Chondrocyte (in vitro differentiated cells): ENCODE measurements at places on chromosomes 3 and 15.

GRCh38 chr3:69761896-69762767, 22.9 kb downstream of the MITF start:
- peaks cover 41% of the 10 kb centered on the region for H3K4me1 ChIP-seq
- no peaks in the 10 kb centered on the region for H3K36me3 ChIP-seq
- no peak for DNase-seq
- no peak overlapping the region for H3K4me3 ChIP-seq

DNA sequence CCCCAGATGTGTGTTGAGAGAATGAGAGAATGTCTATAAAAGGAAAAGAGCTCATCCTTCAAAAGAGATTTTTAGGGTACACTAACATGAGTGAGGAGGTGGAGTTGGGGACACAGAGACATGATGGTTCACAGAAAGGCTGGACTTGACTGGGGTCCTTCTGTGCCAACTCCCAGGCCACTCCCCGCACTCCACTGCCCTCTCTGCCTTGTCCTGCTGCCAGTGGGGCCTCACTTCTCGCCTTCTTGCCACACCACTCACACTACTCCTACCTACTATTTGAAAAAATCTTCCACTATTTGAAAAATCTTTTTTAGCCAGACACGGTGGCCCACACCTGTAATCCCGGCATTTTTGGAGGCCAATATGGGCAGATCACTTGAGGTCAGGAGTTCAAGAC, 298.1 kb downstream of the EPHB1 start:
- no peaks in the 10 kb centered on the region for H3K36me3 ChIP-seq
- H3K27me3 ChIP-seq = no peaks in the 10 kb centered on the region
- H3K4me3 ChIP-seq = no peak overlapping the region
- H3K27ac ChIP-seq = no peak overlapping the region

DNA sequence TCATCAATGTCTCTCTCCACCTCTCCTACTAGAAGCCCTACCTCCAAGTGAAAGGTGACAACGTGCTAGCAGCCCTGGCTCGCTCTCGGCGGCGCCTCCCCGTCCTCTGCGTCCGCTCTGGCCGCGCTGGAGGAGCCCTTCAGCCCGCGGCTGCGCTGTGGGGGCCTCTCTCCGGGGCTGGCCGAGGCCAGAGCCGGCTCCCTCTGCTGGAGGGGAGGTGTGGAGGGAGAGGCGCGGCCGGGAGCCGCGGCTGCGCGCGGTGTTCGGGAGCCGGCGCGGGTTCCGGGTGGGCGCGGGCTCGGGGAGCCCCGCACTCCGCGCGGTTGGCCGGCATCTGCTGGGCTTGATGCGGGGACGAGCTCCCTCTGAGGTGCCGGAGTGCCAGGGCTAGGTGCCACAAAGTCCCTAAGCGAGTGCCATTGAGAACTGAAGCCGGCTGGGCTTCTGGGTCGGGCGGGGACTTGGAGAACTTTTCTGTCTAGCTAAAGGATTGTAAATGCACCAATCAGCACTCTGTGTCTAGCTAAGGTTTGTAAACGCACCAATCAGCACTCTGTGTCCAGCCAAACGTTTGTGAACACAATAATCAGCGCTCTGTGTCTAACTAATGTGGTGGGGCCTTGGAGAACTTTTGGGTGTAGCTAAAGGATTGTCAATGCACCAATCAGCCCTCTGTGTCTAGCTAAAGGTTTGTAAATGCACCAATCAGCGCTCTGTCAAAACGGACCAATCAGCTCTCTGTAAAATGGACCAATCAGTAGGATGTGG, 84.8 kb upstream of the ARRDC4 start:
- H3K36me3 ChIP-seq = no peaks in the 10 kb centered on the region
- no peak overlapping the region for H3K27ac ChIP-seq
- H3K4me3 ChIP-seq = no peak overlapping the region
- no peak for DNase-seq

- peaks cover 11% of the 10 kb centered on the region for H3K27me3 ChIP-seq
- no peak overlapping the region for H3K27ac ChIP-seq
- H3K4me3 ChIP-seq = no peak overlapping the region
Observed at GRCh38 chr15:61522411-61522810, 293.3 kb upstream of the RORA start.

DNA sequence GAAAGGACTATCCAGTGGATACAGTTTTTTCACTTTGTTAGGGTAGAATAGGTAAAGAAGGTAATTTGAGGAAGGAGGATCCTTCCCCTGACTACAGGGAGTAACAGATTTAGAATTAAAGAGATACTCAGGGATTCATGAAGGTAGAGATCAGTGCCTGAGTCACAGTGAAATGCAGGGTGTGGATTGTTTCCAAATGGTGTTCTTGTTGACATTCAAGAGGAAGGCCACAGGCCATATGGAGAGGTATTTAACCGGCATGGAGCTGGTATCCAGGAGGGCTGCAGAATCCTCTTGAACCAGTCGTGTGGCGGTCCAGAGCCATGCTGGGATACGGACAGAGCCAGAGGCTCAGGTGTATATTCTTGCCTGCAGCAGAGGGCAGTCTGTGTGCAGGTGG, 28.2 kb downstream of the GYG1 start:
- H3K36me3 ChIP-seq = peaks cover 18% of the 10 kb centered on the region
- H3K4me1 ChIP-seq = peaks cover 45% of the 10 kb centered on the region
- H3K4me3 ChIP-seq = no peak overlapping the region
- no peak for DNase-seq
- no peaks in the 10 kb centered on the region for H3K27me3 ChIP-seq
- H3K27ac ChIP-seq = no peak overlapping the region

DNA sequence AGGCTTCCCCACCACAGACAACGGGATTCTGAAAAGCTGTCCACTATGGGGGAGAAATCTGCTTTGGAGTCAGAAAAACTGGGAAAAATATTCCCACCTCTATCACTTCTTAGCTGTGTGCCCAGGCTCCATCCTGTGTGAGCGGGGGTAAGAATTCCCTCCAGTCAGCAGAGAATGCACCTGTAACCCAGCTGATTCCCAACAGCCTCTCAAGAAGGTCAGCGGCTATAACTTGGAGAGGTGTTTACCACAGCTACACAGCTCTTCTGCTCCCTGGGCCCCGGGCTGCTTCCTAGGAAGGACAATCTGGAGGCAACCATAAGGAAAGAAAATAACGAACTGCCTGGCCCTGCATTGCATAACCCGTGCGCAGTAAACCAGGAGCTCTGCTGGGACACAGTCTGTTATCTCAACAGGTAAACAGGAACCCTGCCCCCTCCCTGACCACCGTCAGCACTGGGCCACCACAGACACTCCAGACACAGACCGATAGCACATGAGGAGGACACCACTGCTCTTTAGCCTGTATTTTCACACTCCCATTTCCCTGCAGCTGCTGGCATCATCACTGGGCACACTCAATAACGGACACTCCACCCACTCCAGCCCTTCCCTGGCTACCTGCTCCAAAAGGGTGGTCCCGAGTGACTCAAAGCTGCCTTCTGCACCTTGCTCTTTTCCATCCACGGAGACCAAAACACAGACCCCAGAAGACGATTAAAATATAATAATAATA, 2.1 kb downstream of the RAB43 start:
- H3K36me3 ChIP-seq = peaks cover 5% of the 10 kb centered on the region
- no peaks in the 10 kb centered on the region for H3K27me3 ChIP-seq
- DNase-seq = no peak
- peak overlapping the region; percentile 92 for H3K27ac ChIP-seq
- peaks cover 43% of the 10 kb centered on the region for H3K4me1 ChIP-seq

DNA sequence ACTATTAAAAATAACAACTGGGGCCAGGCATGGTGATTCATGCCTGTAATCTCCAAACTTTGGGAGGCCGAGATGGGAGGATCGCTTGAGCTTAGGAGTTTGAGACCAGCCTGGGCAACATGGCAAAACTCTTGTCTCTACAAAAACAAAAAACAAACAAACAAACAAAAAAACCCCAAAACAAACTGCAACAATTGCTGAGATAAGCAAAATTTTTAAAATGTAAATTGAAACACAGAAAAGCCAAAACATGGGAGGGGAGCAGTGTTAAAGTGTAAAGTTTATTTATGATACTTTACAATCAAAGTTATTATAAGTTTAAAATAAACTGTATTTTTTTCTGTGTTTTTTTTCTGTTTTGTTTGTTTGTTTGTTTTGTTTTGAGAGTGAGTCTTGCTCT, 207.7 kb downstream of the PCCB start:
- no peak overlapping the region for H3K4me3 ChIP-seq
- peaks cover 47% of the 10 kb centered on the region for H3K36me3 ChIP-seq
- peaks cover 6% of the 10 kb centered on the region for H3K4me1 ChIP-seq
